ENCODE measurements at places on chromosomes 16 and 17.

DNA sequence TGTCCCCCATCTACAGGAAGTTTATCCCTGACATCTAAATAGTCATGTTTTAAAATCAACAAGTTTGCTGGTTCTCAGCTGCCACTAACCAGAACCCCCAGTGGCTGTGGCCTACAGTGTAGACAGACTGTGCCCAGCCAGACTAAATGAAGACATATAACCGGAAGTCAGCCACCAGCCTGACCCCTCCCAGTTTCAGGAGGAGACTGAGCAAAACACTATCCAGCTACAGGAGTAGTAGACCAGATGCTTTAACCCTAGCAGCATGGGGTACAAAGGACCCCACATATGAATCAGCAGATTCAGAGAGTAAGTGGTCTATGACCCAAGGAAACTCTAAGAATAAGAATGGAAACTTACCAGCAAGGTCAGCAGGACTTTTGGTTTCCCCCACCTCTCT lies 83.4 kb downstream of the HIC1 start:
- no peak for DNase-seq

DNA sequence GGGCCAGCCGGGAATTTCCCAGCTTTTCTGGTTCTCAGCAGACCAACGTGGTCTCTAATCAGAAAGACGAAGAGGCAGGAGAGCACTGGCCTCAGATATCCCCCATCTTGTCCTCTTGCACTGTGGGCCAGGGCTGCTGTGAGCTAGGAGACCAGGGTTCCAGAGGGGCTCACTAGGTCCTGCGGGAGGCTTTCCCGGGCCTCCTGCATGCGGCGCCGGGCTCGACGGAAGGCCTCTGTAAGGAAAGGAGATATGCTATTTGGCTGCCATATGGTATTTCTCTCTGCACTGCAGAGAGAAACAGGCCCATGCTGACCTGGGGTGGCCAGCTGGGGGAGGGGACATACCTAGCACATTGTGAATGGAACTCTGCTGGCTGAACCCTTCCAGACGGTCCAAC lies 13.1 kb downstream of the MKS1 start:
- DNase-seq, result no peak

- no peak for DNase-seq
Observed at GRCh38 chr16:31088459-31089183, at the start of gene PRSS53. PRSS53 (minus strand) TSS chr16:31088943; CDS start chr16:31088809, 134 bp downstream.

GRCh38 chr17:53607475-53607874 lies 215.3 kb upstream of the KIF2B start:
- DNase-seq, result no peak

GRCh38 chr17:81400154-81400977 lies 5.1 kb downstream of the BAHCC1 start:
- DNase-seq, result no peak

GRCh38 chr16:85395207-85395912 lies 217.8 kb upstream of the GSE1 start:
- DNase-seq, result peak; percentile 90

GRCh38 chr17:79536212-79536840 lies 74.5 kb downstream of the RBFOX3 start:
- no peak for DNase-seq

DNA sequence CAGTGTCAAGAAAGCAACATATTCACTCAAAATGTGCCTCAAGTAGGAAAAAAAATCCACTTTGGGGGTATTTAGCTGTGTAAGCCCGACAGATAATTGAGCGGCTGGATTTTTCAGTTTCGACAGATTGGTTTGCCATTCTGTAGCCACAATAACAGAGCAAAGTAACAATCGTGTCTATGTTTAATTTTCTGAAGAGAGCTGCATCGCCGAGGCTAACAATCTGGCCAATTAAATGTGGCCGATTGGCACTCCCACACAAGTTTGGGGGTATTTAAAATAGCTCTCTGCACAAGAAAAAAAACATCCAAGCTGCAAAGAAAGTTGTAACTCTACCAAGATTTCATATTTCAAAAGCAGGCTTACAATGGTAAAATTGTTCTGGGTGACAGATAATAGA lies 99.7 kb upstream of the CDH13 start:
- no peak for DNase-seq

GRCh38 chr16:1772362-1772907 lies at the start of gene EME2:
EME2 (plus strand) TSS chr16:1772810; CDS start chr16:1773228, 418 bp downstream.
- DNase-seq, result no peak

DNA sequence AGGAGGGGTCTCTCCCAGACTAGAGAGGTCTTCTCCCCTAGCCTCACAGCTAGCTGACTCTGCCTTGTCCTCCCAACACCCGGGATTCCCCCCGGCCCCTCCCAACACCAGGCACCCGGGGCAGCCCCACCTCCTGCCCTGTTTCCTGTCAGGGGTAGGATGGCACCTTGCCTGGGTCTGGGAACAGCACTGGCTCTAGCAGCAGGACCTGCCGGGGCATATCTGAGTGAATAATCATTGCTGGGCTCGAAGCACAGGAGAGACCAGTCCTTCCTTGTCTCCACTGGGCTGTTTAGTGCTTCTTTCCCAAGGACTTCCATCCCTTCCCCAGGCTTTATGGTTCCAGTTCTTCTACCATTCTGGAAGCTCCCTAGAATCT lies 25.7 kb downstream of the MINK1 start:
- no peak for DNase-seq

DNA sequence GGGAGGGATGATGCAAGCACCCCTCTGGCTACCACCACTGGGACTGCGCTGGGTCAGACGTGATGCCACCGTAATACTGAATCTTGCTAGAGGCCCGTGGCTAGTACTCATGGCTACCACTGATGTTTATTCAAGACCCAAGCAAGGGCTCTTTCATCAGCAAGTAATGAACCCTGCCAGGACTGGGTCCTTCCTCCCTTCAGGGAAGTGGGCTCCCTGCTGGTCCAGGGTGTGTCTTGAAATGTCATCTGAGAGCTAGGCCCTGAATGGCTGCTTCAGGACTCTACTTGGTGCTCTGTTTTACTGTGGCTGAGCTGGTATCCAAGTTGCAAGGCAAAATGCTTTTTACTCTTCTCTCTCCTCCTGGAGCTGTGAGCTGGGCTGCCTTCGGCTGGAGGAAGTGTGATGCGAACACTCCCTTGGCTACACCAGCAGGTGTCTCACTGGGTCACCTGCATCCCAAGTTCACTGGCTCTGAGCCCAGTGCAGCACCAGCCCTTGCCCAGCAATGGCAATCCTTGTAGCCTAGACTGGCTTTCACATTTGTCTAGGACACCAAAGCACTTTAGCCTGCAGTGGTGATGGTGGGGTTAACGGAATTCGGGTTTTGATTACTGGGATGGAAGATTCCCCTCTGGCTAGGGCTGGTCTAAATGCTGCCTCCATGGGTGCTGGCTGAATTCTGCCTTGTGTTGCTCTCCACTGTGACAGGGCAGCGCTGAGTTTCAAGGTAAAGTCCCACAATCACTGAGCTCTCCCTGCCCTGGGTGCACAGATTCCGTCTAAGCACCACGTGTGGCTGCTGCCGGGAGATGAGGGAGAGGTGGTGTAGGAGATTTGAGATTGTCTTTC lies 98.6 kb downstream of the USP22 start:
- no peak for DNase-seq
